ENCODE measurements at places on chromosomes 4 and X. TPM values are rescaled to one million over a fixed set of nuclear protein-coding genes. Genes with fewer than 3 reads are reported as not detected.

CWH43 gene
- 8.3 TPM for polyA plus RNA-seq

DNA sequence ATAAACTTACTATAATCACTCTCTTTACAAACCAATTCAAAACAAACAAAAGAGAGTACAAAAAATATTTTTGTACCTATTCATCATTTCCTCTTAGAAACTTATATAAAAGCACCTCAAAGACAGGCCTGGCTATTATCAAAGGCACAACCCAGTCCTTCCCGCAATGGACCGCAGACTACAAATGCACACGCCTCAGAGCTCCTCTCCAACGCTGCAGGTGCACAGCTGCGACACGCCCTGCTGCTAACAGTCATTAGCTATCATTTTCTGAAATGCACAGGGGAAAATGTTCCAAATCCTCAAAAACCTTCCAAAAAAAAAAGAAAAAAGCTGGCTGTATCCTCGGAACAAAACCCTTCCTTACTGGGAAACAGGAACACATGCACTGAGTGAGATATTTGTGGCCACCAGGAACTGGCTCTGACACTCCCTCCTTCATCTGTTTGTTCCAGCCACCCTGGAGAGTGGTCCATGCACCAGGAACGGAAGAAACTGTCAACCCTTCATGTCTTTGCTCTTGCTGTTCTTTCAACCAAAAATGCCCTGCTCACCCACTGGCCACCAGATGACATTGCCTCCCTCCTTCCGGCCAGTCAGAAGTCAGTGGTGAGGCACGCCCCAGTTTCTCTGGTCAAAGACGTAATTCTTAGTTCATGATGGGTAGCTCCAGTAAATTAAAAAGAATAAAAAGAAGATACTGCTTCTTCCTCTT lies 16.7 kb downstream of the IRF2 start:
- DNase-seq, result no peak

- peak; percentile 8 for DNase-seq
These were observed 26.9 kb downstream of the ASB9 start for GRCh38 chrX:15242899-15243555.

ETDA gene
- polyA plus RNA-seq, result 0.38 TPM

DNA sequence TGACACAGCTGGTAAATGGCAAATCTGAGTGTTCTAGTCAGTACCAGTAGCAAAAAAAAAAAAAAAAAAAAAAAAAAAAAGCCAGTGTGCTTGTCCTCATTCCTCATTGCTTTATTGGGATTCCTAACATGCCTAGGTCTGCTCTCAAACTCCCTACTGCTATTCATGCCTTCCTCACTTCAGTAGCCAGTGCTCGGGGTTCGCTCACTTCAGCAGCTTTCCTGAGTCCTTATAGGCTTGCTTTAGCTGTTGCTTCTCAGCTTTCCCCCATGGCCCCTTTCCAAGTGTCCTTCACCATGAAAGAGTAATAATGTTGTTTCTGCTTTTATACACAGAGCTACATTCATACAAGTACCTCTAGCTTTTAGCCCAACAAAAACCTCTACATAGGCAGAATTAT lies 30.8 kb downstream of the SLITRK2 start:
- DNase-seq, result no peak

- no peak for DNase-seq
These were observed 27.9 kb upstream of the PGM2 start for GRCh38 chr4:37798616-37799015.

DNA sequence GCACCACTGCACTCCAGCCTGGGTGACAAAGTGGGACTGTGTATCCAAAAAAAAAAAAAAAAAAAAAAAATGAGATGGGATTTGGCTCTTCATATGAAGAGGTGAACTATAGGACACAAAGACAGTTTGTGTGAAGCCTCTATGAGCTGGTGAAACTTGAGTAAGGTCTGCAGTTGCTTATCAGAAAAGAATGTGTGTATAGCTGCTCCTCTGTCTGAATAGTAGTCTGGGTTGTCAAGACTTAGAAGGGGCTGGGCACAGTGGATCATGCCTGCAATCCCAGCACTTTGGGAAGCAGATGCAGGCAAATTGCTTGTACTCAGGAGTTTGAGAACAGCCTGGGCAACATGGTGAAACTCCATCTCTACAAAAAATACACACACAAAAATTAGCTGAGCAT lies 82.8 kb downstream of the ARSF start:
- DNase-seq, result no peak

GRCh38 chrX:78024349-78025059 lies 55.1 kb upstream of the PGAM4 start:
- no peak for DNase-seq

CA5B gene
- 8.1 TPM for polyA plus RNA-seq

GRCh38 chrX:156003486-156004185 lies 6.1 kb downstream of the IL9R start:
- DNase-seq, result no peak

GAGE2A gene
- polyA plus RNA-seq, result not detected

DNA sequence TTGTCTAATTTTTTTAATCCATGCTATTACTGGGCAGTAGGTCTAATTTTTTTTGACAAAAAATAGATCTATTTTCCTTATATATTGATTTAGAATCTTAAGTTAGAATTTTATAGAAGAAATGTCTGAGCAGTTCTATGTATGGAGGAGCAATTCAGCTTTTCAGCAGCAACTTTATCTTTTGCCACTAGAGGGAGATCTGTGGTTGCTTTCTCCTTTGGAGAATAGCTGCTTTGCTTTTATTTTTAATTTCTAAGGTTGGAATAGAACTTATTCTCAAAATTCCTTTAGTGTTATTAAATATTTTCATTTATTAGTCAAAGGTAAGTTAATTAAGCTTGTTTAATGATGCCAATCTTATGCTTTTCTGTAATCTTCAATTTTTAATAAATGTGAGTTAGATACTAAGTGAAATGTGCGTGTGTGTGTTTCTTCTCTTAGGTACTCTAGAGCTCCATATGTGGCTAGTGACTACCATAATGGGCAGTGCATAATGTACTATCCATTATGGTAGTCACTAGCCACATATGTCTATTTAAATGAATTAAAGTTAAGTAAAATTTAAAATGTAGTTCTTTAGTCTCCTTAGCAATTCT lies 29.3 kb downstream of the FAM199X start:
- DNase-seq, result no peak

DNA sequence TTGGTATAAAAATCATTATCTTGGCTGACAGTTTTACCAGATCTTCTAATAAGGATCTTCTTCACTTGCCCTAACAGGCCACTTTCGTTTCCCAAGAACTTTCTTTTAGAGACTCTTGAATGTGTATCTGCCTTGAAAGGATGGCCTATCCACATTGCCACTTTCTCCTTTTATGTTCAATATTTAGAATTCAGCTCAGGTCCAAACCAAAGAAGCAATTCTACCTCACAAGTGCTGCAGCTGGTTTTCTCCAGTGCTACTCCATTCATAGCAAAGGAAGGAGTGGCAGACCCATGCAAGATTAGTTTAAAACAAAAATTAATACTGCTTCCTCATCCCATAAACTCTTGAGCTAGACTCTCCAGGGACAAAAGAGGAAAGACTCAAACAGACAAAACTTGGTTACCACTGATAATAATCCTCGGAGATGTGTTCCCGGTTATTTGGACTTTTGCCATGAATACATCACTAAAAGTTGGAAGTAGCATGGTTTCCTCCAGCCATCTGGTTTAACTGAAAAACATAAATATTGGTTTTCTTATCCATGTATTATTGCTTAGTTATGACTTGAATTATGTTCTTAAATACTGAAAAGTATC lies 401.8 kb downstream of the PABPC4L start:
- DNase-seq, result no peak

- DNase-seq, result no peak
These were observed 223.8 kb upstream of the MAGEC2 start for GRCh38 chrX:142428916-142429315.

- DNase-seq, result no peak
These were observed 15.1 kb downstream of the TREX2 start for GRCh38 chrX:153430796-153431195.

GPR50 gene
- polyA plus RNA-seq, result 0.08 TPM

GRCh38 chr4:38455092-38455862 lies 208.7 kb upstream of the KLF3 start:
- no peak for DNase-seq

- no peak for DNase-seq
These were observed 38.3 kb upstream of the CBLL2 start for GRCh38 chrX:22234380-22234779.

- DNase-seq, result no peak
These were observed 353.4 kb upstream of the TACR3 start for GRCh38 chr4:104073229-104073628.

DNA sequence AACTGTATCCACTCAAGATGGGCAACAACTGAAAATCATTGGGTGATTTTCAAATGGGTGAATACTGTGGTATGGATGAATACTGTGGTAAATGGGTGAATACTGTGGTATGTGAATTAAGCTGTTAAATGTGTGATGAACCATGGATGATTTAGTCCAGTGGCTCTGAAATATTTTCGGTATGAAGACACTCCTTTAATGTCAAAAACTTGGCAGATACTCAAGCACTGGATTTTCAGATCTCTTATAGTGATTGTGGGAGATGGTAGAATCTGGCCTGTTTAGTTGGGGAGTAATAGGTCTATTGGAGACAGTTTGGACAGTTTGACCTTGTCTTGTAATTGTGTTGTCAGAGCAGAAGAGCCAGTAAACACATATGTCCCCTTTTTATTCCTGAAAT lies 45.7 kb downstream of the SSX7 start:
- DNase-seq, result no peak

- no peak for DNase-seq
These were observed 1.5 kb downstream of the USP51 start for GRCh38 chrX:55488006-55488592.

- DNase-seq, result no peak
These were observed 29.2 kb downstream of the PRRG1 start for GRCh38 chrX:37378404-37378803.

GRCh38 chrX:20116577-20117240 lies at the start of gene MAP7D2:
Gene MAP7D2 (minus strand): TSS chrX:20116907. CDS start chrX:20116879, 28 bp downstream.
- DNase-seq, result no peak

- no peak for DNase-seq
These were observed 10.1 kb downstream of the SH3D19 start for GRCh38 chr4:151315212-151315886.

Data from right renal pelvis (tissue), 4 donors.